ENCODE measurements at places on chromosomes 1 and 21. TPM values are rescaled to one million over a fixed set of nuclear protein-coding genes. Genes with fewer than 3 reads are reported as not detected.

Gene SNX7
- 38.3 TPM for polyA plus RNA-seq

Gene SPRR2G
- polyA plus RNA-seq, result 1.4 TPM

Gene ZYG11B
- polyA plus RNA-seq, result 2.9 TPM

Gene MMP23B
- 0.86 TPM for polyA plus RNA-seq

Gene PRKAA2
- polyA plus RNA-seq, result 0.02 TPM

Gene SLC35F3
- polyA plus RNA-seq, result 6.0 TPM

Gene DISP1
- polyA plus RNA-seq, result 0.38 TPM

Gene PLA2G2D
- not detected for polyA plus RNA-seq

Gene CAMSAP2
- 9.1 TPM for polyA plus RNA-seq

Gene MYBPH
- polyA plus RNA-seq, result not detected

Gene P3R3URF
- not detected for polyA plus RNA-seq

Gene CLCNKA
- polyA plus RNA-seq, result not detected

Gene HEYL
- not detected for polyA plus RNA-seq

Gene FAAH
- polyA plus RNA-seq, result 9.2 TPM

Gene TPTE
- not detected for polyA plus RNA-seq

Gene LGR6
- 0.39 TPM for polyA plus RNA-seq

Gene DCST1
- not detected for polyA plus RNA-seq

Gene MEX3A
- 3.4 TPM for polyA plus RNA-seq
